ENCODE measurements at places on chromosomes 1 and 21.

GRCh38 chr1:109661391-109661790 is 5.5 kb downstream of the GSTM4 start:
- no peak for DNase-seq

DNA sequence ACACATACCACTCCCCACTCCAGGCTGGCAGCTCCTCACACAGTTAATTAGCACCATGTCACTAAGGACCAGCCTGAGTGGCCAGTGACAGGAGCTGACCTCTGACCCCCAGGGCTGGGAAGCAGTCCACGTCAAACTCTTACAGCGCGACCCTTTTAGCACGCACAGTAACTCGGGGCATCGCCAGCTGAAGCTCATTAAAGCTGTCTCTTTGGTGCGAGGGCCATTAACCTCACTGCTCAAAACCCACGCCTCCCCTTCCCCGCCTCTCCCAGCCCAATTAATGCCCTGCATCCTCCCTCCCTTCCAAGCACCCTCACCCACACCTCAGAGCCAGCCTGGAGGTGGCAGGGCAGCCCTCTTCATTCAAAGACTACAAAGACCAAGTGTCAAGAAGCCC is 31.7 kb downstream of the DMAP1 start:
- no peak for DNase-seq

DNA sequence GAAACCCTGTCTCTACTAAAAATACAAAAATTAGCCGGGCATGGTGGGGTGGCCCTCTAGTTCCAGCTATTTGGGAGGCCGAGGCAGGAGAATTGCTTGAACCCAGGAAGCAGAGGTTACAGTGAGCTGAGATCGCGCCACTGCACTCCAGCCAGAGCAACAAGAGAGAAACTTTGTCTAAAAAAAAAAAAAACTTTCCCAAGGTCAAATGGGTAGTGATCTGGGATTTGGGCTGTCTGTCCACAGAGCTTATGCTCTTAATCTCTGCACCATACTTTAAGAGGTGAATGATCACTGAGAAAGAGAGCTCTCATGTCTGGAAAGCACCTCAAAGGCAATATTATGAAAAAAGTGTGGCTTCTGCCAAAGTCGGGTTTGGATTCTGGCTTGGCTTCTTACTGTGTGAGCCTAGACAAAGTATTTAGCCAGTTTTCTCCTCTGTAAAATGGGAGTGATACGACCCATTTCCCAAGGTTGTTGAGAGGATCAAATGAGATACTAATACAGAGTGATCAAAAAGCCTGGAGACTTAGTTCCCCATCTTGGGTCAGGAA is 34.4 kb downstream of the ATP2B4 start:
- DNase-seq, result no peak

DNA sequence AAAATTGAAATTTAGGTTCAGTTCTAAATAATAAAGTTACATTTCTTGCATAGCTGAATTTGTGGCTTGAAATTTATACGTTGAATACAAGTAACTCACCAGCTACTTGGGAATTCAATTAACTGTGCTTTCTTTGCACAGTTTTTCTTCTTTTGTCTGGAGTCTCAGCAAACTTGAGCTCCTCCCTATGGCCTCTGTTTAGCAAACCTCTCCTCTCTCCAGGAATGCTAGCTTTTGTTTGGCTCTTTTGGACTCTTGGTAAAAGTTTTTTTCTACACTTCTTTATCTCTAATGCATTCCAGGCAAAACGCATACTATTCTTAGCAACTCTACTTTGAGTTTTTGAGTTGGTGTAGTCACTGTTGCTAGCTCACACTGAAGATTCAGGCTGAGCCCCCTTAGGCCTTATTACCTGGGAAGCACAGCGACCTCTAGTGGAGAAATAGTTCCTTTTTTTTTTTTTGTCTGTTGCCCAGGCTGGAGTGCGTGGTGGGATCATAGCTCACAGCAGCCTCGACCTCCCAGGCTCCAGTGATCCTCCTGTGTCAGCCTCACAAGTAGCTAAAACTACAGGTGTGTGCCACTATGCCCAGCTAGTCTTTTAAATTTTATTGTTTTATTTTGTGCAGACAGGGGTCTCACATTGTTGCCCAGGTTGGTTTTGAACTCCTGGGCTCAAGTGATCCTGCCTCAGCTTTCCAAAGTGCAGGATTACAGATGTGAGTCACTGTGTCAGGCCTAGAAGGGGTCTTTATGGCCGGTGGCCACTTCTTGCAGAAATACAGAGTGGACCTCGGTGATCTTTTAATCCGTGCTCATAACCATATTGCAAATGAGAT is 61.7 kb downstream of the CASQ2 start:
- DNase-seq, result peak; percentile 60

GRCh38 chr1:89743788-89744187 is 77.0 kb upstream of the LRRC8D start:
- DNase-seq, result no peak

- no peak for DNase-seq
These were observed 3934.3 kb downstream of the SRGAP2C start for GRCh38 chr1:125119024-125119441.

GRCh38 chr1:95073446-95073845 is 695 bp upstream of the ALG14 start:
- no peak for DNase-seq
